Immature natural killer cell (primary cell): ENCODE measurements at places on chromosomes 16 and 17. TPM values are rescaled to one million over a fixed set of nuclear protein-coding genes. Genes with fewer than 3 reads are reported as not detected.

TTLL6 gene
- not detected for polyA plus RNA-seq

KCNJ18 gene
- not detected for polyA plus RNA-seq

COG1 gene
- 17.2 TPM for polyA plus RNA-seq

CFAP119 gene
- 0.76 TPM for polyA plus RNA-seq

SGCA gene
- not detected for polyA plus RNA-seq

NUP93 gene
- 57.1 TPM for polyA plus RNA-seq

HCRT gene
- polyA plus RNA-seq, result not detected

CA10 gene
- not detected for polyA plus RNA-seq

TNS4 gene
- not detected for polyA plus RNA-seq

SKAP1 gene
- 325 TPM for polyA plus RNA-seq

PRSS21 gene
- 6.8 TPM for polyA plus RNA-seq

RAB37 gene
- polyA plus RNA-seq, result 218 TPM
